Activated CD4-positive, alpha-beta T cell treated with anti-CD3 and anti-CD28 coated beads, Interleukin-10, Interleukin-2, amounts not matched to agents 100 ng/mL and 50 ng/mL, durations not matched to agents 16 hours and 8 hours (primary cell): ENCODE measurements at places on chromosomes 7 and 10.

GRCh38 chr10:71074176-71074755 is 138.1 kb upstream of the UNC5B start:
- DNase-seq, result no peak

GRCh38 chr10:67471022-67471421 is 225.0 kb downstream of the CTNNA3 start:
- no peak for DNase-seq

DNA sequence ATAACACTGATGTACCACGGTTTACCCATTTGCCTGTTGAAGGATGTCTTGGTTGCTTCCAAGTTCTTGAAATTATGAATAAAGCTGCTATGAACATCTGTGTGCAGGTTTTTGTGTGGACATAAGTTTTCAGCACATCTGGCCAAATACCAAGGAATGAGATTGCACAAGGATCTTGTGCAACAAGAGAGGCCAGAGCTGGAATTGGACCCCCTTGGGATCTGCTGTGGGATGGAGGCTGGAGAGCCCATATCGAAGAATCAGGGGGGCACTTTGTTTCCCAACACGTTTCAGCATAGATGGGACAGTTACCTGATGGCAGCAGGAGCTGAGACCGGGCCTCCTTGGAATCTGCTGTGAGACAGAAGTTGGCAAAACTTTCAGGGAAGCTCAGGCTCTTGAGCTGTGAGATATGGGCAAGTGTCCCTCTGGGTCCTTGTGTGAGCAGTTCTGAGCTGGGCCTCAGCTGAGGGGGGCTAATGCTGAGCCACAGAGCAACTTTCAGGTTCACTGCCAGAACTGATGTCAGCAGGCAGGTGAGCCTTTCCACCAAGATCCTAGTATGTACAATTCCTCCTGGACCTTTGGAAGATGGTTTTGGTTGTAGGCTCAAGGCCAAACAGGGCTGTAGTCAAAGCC is 115.2 kb upstream of the RAB18 start:
- DNase-seq, result no peak

DNA sequence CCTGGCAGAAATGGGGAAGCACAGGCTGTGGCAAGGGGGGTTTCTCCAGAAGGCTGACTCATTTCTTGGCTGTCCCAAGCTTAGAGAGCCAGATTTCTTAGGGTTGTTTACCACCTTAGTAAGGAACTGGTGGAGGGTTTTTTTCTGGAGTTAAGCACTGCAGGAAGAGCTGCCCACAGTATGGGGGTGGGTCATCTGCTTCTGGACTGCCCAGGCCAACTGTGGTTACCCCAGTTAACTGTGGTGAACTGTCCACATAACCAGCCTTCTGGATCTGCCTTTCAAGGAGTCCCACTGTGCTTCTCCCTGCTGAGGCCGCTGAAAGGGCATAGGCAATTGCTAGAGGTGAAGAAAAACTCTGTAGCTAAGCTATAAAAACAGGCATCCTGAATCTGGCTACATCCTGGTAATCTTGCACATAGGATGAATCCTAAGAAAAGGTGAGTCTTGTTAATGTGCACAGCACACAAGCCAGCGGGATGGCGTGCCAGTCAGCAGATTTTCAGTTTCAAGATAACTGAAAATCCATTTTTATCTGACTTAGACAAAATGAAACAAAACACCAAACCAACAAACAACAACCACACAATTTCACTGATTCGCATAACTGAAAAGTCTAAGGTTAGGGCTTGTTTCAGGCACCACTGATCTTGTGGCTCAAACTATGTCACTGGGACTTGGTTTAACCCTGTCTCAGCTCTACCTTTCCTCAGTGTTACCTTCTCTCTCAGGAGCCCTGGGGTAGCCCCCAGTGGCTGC is 21.6 kb upstream of the TSPAN33 start:
- peak; percentile 81 for DNase-seq

GRCh38 chr7:105354383-105354782 is 34.3 kb downstream of the SRPK2 start:
- DNase-seq, result no peak

DNA sequence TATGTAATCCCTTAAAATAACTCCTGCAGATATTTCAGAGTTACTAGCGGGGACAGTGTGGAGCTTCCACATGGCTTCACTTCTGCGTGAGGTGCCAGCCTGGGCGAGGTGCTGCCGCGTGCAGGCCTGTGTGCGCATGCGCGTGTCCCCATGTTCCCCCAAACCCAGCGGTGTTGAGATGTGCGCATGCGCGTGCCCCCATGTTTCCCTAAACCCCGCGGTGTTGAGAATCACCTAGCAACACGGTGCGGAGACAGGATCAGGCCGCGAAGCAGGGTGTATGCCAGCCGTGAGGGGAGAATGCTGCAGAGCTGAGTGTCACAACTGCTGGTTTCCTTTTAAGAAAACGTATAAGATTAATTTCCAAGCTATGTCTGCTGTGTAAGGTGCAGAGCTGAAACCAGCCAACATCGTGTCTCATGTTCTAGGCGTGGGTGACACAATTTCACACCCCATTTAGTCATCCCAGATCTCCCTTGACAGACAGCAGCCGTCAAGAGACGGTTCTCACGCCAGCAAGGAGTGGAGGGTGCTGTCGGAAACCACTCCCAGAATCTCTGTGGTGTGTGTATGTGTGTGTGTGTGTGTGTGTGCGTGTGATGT is 71.9 kb upstream of the ADARB2 start:
- no peak for DNase-seq

GRCh38 chr10:88317099-88317498 is 266.0 kb downstream of the RNLS start:
- no peak for DNase-seq

- no peak for DNase-seq
Observed at GRCh38 chr7:17493446-17493845, 195.0 kb downstream of the AHR start.

- no peak for DNase-seq
Observed at GRCh38 chr10:76150139-76150875, 718.9 kb downstream of the LRMDA start.

DNA sequence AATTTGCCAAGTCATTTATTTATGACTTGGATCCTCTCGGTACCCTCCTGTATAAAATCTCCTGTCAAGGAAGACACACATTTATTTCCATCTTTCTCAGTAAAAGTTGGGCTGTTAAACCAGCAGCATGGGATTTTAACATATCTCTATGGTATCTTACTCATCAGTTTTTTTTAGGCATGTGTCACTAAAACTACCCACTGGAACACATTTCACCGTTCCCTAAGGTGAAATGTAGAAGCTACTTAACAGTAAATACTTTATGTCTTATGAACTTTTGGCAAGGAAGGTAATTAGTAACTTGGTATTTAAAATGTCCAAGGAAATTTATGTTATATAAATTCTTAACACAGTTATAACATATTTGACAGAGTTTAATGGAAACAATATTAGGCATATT is 152.5 kb upstream of the HDAC9 start:
- no peak for DNase-seq

- no peak for DNase-seq
Observed at GRCh38 chr7:100415448-100415847, 13.1 kb downstream of the ZCWPW1 start.

DNA sequence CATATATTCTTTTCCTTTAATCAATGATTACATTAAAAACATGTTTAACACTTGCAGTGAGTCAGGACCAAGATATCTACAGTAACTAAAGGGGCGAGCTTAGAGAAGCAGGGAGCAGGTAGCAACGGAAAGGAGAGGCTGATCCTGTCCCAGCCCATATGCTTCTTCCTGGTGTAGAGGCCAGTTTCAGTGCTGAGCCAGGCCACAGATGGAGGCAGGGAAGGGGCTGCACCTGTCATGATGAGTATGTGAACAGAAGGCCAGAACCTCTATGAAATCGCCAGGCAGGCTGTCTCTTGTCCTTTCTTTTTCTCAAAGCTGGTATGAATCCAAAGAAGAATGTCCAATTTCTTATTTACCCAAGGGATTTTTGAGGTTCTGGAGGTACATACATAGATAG is 16.3 kb downstream of the REEP3 start:
- DNase-seq, result no peak

GRCh38 chr7:149456506-149457421 is 4.1 kb downstream of the ZNF777 start:
- no peak for DNase-seq

GRCh38 chr10:72146071-72146470 is 57.7 kb upstream of the SPOCK2 start:
- no peak for DNase-seq

GRCh38 chr10:44891721-44892120 is 19.4 kb upstream of the TMEM72 start:
- DNase-seq, result no peak

DNA sequence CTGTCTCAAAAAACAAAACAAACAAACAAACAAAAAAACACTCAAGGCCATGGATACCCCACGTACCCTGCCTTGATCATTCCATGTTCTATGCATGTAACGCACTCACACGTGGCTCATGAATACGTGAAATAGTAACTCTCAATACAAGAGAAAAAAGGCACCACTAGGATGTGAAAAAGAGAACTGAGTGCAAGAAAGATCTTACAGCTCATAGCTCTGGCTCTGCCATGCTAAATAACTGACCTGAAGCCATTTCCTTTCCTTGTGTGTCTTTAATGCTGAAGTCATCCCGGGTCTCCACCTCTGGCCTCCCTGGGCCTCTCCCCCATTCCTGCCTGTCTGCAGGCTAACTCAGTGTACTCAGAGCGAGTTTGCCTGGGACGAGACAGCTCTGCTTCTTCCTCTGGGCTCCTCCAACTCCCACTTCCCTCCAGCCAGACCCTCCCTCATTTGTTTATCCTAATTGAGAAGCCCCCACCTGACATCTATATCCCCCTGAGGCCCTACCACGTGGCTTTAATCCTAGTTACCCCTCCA is 117.3 kb downstream of the PRPF18 start:
- no peak for DNase-seq

DNA sequence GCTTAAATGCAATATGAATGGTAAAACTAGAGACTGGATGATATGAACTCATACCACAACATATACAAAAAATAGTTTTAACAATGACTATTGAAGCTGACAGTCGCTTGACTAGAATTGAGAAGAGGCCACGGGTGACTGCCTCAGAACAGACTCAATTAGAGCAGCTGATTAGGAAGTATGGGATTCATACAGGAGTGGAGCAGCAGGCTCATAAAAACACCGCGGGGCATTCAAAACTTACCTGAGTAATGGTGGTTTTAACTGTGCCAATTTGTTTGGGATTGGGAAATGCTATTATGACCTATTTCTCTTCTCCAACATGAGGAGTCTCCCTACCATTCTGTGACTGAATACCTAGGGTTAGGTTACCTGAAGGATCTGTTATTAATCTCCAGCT is 2.1 kb downstream of the CADPS2 start:
- no peak for DNase-seq

- no peak for DNase-seq
Observed at GRCh38 chr10:2456834-2457233, 610.5 kb upstream of the PFKP start.

DNA sequence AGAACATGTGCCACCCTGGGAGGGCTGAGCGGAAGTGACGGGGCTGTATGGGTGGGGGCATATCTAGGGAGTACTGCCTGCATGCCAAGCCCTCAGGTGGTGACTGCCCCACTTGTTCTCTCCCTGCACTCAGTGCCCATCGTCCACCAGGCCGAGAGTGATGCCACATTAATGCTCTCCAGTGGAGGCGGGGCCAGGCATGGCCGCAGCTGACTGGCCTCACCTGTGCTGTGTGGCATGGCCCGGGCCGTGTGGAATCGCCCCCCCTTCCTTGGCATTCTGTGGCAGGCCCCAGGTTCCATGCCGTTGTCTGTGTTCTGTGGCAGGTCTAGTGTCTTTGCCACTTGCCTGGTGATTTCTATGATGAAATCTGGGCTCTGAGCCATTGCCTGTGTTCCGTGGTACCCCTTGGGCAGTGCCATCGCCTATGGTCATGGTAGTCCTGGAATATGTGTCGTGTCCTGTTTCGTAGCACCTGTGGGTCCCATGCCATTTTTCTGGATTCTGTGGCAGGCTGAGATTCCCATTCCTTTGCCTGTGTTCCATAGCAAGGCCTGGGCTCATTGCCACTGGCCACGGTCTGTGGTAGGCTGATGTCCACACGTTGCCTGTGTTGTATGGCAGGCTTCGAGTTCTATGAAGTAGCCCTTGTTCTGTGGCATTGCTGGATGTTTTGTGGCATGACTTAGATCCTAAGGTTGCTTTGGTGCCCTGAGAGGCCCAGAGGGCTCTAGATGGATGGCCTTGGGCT is 8.9 kb downstream of the FLNC start:
- DNase-seq, result no peak

- no peak for DNase-seq
Observed at GRCh38 chr10:1664333-1664964, 72.9 kb downstream of the ADARB2 start.

GRCh38 chr10:78217336-78217735 is 183.7 kb downstream of the RPS24 start:
- no peak for DNase-seq

DNA sequence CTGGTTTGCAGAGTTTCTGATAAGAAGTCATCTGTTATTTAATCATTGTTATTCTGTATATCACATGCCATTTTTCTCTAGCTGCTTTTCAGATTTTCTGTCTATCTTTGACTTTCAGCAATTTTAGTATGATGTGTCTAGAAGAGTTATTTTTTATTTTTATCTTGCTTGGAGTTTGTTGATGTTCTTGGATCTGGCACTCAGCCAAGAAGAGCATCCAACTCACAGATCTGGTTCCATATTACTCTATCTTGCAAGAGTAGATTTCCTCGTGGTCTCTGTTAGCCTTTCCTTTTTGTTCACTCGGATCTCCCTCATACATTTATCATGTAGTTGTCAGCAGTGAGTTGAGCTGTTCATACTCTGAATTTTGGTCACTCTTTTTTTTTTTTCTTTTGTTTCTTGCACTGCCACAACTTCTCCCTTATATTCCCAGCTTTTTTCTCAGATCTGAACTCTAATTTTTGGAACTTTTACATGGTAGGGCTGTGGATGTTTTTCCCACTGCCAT is 54.8 kb upstream of the CALCR start:
- no peak for DNase-seq

- no peak for DNase-seq
Observed at GRCh38 chr7:1949681-1950055, 279.6 kb downstream of the ELFN1 start.

- DNase-seq, result no peak
Observed at GRCh38 chr10:108090476-108091215, 926.1 kb upstream of the SORCS1 start.

- no peak for DNase-seq
Observed at GRCh38 chr7:94400643-94401427, 6.1 kb downstream of the COL1A2 start.

- no peak for DNase-seq
Observed at GRCh38 chr10:103969436-103969835, 2.5 kb downstream of the SLK start.

DNA sequence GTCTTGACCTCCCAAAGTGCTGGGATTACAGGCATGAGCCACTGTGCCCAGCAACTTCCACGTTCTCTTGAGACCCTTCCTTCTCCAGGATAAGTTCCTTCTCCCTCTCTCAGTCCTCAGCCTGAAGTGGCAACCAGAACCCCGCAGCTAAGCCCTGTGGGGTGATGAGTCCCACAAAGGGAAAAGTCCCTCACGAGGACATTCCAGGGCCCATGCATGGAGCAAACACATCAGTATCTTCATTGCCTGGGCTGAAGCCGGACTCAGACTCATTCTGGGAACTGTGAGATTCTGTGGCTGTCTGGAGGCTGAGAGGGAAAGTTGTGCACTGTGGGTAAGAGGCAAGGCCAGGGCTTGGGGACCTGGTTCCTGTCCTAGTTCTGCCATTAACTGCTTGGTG is 622.9 kb downstream of the GALNT17 start:
- no peak for DNase-seq

- no peak for DNase-seq
Observed at GRCh38 chr7:156062286-156062685, 250.0 kb upstream of the SHH start.
